ENCODE measurements at places on chromosomes 5 and 9. TPM values are rescaled to one million over a fixed set of nuclear protein-coding genes. Genes with fewer than 3 reads are reported as not detected.

- peak; percentile 62 for DNase-seq
Observed at GRCh38 chr9:96327694-96328352, 25.8 kb upstream of the HSD17B3 start.

DNA sequence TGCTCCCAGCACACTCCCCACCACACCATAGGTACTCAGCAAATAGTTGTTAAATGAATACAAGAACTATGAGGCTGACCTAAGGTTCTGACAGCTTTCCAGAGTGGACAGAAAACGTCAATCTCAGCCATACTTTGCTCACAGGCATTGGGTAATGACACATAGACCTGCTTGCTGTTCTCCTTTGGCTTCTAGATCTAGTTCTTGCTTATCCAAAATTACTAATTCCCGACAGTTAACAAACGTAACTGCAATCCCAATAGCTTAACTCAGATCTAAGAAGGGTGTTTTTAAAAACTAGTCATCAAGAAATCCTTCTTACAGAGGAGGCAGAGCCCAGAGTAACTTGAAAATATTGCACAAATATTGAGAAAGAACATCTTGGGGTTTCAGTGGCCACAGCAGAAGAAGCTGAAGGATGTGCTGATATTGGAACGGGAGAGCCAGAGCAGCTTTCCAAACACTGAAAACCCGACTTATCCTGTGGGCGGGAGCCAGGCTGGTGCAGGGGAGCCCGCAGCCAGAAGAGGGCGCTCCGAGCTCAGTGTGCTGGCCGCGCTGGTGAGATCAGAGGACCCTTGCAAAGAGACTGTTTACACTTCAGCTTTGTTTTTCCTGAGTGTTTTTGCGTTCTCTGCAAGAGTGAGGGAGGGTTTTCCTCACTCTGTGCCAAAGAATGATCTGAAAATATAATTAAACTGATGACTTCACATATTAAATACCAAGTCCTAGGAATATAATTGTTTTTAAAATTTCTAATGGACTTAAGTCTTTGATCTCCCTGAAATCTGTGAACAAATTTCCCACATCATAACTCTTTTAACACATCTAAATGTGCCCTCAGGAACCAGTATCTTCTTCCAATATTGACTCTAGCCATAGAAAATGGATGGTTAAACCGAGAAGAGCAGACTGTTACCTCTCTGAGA is 30.3 kb downstream of the FGF1 start:
- DNase-seq = peak; percentile 75

GRCh38 chr9:89440951-89441654 is 56.8 kb downstream of the SEMA4D start:
- DNase-seq = no peak

MOB3B gene
- 0.25 TPM for total RNA-seq

PCDHA6 gene
- total RNA-seq = not detected

- no peak for DNase-seq
Observed at GRCh38 chr5:32628049-32628844, 42.9 kb downstream of the SUB1 start.

FBXL7 gene
- total RNA-seq = not detected

DNA sequence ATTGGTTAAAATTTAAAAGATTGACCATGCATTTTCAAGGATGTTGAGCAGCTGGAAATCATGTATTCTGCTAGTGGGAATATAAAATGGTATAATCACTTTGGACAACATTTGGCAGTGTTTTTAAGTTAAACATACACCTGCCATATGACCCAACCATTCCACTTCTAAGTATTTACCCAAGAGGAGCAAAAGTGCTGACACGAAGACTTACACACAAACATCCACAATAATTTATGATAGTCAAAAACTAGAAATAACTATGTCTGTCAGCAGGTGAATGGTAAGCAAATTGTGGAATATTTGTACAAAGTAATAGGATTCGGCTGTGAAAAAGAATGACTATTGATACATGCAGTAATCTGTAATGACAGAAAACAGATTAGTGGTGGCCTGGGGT is 30.7 kb upstream of the SRP19 start:
- DNase-seq = no peak

SPAG8 gene
- total RNA-seq = 1.3 TPM

DNA sequence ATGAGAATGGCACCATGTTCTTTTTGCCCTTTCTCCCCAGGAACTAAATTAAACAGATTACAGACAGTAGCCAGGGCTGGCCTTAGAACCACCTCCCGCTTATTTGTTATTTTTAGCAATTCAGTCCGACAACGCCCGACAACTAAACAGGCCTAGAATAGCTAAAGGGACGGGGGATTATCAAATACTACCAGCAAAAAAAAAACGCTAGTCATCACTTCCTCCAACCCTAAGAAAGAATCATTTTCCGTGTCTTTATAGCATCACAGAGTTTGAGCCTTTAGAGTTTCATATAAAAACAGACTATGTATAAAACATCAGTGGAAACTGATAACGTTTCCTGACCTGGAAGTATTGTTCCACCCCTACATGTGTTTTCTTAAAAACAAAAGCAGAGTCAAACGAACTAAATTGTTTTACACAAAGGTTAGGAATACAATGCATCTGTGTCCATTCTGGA is 35.3 kb downstream of the PFDN1 start:
- DNase-seq = no peak

DNA sequence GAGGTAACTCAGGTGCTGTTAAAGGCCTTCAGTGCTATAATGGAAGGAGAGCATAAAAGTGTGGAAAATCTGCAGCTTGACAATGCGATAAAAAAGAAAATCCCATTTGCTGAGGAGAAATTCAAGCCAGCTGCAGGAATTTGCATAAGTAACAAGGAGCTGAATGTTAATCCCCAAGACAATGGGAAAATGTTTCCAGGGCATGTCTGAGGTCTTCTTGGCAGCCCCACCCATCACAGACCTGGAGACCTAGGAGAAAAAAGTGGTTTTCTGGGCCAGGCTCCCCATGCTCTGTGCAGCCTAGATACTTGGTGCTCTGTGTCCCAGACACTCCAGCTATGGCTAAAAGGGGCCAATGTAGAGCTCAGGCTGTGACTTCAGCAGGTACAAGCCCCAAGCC is 1159.6 kb downstream of the CDH18 start:
- DNase-seq = no peak

- DNase-seq = no peak
Observed at GRCh38 chr5:159782197-159782994, 133.9 kb upstream of the ADRA1B start.

DNA sequence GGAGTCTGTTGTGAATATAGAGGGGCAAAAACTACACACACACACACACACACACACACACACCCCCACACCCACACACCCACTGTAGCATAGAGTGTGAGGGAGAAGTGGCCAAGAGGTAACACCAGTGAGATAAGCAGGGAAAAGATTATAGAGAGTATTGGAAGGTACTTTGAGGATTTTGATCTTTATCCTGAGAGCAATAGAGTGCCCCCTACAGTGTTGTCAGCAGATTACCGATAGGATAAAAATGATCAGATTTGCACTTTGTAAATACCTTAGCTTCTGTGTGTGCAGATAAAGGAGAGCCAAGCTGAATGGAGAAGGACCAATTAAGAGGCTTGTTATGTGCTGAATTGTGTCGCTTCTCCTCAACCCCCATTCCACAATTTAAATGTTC is 32.3 kb downstream of the ERCC6L2 start:
- no peak for DNase-seq

DNA sequence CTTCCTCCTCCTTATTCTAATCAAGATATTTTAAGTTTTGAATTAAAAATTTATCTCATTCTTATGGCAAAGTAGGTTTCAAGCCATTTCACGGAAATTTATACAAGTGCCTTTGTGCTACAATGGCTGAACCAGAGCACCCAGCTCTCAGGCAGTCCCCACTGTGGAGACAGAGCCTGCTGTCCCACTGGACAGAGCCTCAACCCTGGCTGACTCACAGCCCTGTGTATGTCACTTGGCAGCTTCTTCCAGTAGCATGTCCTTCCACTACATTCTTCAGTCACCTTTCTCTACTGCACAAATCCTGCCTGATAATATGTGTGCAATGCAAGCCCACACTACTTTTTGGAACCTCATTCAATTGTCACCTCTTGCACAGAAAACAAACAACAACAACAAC is 253.1 kb downstream of the PDE4D start:
- no peak for DNase-seq

- no peak for DNase-seq
Observed at GRCh38 chr9:31908891-31909480, 475.5 kb upstream of the ACO1 start.
